Hematopoietic multipotent progenitor cell (in vitro differentiated cells): ENCODE measurements at places on chromosomes 3 and 15.

- DNase-seq = no peak
Observed at GRCh38 chr3:42110631-42111030, 19.5 kb downstream of the TRAK1 start.

- DNase-seq = no peak
Observed at GRCh38 chr3:128273841-128274573, 120.7 kb downstream of the EEFSEC start.

DNA sequence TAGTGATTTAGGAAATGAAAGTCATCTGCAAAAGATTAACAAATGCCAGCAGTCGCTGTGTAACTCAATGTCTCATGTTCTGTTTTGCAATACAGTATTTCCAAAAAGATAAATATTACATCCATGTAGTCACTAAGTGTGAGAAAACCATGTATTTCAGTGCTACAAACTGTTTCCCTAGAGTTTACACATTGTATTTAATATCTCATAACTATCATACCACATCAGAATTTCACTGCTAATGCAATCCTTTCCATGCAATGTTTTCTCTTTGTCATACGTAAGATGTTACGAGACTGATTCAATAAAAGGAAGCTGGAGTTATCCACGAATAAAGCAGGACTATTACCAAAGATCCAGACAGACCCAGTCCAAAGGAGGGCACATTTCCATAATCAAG lies 269.4 kb downstream of the GBE1 start:
- DNase-seq = no peak

DNA sequence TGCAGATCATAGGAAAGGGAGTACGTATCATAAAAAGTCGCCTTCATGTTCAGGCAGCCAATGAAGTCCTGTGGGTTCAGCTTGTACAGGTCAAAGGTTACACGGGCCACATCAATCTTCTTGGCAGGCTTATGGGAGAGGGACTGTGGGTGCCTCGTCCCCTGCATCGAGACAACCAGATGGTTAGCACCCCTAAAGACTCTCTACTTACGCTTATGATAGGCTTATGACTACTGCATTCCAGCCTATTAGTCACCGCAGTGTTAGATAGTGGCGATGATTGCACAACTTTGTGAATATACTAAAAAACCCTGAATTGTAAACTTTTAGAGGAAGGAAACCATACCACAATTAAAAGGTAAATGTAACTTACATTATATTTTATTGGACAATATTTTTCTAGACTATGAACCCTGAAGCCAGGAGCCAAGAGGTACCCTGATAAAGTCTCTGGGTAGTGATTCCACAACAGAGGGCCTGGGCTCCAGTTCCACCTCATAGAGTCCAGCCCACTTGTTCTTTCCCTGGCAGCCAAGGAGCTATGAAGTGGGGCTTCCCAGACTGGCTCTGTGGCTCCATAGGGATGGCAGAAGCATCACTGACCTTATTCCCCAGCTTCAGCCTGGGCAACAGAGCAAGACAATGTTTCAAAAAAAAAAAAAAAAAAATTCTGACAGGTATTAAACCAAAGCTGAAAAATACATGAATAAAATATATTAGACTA lies 2.5 kb upstream of the FANCD2 start:
- no peak for DNase-seq

DNA sequence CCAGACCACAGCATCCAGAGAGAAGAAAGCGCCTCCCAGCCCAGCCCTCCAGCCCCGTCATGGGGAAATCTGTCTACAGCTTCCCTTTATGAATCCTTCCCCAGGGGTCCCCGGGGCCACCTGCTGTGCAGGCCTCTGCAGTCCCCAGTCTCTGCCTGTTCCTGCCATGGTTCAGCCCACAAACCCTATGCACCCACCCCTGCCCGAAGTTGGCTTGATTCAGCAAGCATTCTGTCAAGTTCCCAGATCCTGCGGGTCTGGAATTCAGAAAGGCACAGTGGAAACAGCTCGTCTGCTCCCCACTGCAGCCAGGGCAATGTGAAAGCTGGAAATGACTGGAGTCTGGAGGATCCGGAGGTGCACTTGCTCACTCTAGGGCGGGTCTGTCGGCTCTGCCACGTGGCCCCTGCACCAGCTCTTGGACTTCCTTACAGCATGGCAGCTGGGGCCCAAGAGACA lies 2.9 kb upstream of the OCA2 start:
- DNase-seq = no peak

GRCh38 chr3:69929019-69929418 lies 70.5 kb upstream of the SAMMSON start:
- DNase-seq = no peak

DNA sequence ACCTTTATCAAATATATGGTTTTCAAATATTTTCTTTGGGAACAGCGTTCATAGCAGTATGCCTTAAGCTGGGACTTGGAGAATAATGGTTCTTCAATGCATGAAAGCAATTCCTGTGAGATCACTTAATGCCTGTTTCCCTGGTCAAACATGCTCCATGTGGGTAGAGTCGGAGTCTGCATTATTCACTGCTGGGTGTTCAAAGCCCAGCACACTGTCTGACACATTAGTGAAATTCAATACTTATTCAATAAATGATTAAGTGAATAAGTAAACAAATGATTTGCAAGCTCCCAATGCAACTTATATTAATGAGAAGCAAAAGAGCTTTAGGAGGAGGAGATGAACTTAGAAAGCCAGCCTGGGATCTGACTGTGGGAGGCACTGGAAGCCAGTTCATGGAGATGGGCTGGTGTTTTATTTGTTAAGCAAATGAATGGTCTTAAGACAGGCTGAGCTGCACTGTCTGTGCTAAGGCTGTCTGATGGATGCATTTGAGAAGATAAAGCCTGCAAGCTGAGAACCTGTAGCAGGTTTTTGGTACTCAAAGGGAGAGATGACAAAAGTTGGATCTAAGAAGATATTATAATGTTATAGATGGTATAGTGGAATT lies 490.8 kb downstream of the MCTP2 start:
- DNase-seq = no peak

DNA sequence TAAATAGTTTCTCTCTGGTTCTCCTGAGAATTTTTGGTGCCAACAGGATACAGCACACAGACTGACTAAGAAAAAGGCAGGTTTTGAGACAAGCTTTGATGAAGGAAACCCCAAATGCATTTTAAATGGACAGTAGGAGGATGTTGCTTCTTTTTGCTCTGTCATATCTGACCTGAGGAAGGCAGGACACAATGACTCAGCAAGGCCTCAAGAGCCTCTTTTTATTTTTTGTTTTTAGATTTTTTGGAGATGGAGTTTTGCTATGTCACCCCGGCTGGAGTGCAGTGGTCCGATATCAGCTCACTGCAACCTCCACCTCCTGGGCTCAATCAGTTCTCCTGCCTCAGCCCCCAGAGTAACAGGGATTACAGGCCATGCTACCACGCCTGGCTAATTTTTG lies 16.9 kb upstream of the KNG1 start:
- DNase-seq = no peak

- DNase-seq = no peak
Observed at GRCh38 chr3:188817935-188818269, 353.9 kb upstream of the TPRG1 start.

DNA sequence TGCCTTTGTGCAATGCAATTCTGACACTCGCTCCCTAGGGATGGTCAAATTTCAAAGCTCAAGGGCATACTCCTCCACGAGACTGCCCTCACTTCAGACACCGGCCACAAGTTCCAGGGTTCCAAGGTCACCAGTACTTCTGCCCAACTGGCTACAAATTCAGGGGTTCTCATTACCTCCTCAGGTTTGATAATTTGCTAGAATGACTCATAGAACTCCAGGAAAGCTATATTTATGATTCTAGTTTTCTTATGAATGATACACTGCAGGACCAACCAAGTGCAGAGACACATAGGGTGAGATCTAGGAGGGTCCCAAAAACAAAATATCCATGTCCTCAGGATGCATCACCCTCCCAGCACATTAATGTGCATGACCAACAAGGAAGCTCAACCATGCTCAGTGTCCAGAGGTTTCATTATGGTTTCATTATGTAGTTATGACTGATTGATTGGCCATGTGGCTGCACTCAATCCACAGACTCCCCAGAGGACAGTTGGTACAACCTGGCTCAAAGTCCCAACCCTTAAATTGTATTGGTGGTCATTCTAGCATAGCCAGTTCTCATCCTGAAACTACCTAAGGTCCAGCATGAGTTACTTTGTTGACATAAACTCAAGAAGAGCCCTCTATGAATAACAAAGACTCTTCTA lies 170.4 kb upstream of the LRRN1 start:
- no peak for DNase-seq

DNA sequence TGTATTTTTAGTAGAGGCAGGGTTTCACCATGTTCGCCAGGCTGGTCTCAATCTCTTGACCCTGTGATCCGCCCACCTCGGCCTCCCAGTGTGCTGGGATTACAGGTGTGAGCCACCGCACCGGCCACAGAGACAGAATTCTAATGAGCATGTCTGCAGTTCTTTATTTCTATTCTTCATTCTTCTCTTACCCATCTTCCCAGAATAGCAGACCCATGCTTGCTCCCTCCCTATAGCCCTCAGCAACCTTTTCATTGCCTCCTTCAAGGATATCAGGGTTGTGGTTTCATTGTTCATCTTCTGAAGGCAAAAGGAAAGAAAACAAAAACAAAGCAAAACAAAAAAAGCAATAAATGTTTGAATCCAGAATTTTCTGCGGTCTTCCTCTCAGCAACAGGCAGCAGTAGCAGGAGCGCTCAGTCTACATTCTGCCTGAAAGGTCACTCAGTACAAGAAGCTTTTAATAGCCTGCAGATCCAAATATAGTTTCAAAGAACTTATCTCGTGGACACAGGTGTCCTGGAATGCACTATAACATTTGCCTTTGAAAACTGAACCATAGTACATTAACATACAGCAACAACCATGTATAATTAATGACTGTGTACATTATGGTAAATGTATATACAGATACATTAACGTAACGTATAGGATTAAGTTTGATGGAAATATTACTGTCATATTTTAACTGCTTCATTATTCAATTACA lies at the start of gene SMCO1:
TSS of gene SMCO1 (minus strand) at position 434 of the 709 bp plus-strand sequence. CDS start at position 297, 137 bp downstream.
- DNase-seq = no peak

DNA sequence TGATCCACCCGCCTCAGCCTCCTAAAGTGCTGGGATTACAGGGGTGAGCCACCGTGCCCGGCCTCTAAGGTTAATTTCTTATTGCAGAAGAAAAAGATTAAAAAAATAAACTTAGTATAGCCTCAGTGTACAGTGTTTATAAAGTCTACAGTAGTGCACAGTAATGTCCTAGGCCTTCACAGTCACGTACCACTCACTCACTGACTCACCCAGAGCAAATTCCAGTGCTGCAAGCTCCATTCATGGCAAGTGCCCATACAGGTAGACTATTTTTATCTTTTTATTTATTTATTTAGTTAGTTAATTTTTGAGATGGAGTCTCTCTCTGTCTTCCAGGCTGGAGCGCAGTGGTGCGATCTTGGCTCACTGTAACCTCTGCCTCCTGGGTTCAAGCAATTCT lies 3.2 kb upstream of the FLNB start:
- no peak for DNase-seq

- DNase-seq = no peak
Observed at GRCh38 chr15:46293550-46293949, 658.7 kb downstream of the SQOR start.

DNA sequence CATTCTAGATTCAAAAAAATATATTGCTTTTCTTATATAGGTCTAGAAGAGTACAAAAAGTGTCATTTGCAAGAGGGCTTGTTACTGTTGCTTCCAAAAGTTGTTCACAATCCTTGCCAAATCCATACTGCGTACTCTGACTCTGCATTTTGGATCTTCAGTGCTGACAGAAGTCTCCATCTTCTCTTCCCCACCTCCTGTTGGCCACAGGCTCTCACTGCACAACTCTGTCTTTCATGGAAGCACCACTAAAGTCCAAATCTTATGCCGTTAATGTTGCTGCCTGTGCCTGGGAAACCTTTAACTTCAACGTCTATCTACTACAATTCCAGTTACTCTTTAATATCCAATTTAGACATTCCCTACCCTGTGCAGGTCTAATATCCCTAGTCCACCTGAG lies 419.9 kb downstream of the NR2F2 start:
- no peak for DNase-seq

DNA sequence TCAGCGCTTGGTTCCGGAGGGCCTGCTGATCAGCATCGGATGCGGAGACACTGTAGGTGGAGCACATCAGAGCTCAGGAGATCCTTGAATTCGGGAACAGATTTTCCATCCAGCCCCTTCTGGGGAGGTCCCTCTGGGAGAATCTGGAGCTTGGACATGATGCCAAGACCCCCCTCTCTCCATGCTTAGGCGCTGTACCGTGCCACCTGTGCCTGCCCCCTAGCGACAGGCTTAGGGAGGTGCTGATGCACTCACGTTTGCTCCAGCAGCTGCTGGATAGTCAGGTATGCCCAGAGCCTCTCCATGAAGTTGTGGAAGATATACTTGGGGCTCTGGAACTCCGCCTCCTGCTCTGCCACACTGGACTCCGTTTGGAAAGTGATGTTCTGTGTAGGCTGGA lies 9.7 kb downstream of the ITIH4 start:
- DNase-seq = no peak

DNA sequence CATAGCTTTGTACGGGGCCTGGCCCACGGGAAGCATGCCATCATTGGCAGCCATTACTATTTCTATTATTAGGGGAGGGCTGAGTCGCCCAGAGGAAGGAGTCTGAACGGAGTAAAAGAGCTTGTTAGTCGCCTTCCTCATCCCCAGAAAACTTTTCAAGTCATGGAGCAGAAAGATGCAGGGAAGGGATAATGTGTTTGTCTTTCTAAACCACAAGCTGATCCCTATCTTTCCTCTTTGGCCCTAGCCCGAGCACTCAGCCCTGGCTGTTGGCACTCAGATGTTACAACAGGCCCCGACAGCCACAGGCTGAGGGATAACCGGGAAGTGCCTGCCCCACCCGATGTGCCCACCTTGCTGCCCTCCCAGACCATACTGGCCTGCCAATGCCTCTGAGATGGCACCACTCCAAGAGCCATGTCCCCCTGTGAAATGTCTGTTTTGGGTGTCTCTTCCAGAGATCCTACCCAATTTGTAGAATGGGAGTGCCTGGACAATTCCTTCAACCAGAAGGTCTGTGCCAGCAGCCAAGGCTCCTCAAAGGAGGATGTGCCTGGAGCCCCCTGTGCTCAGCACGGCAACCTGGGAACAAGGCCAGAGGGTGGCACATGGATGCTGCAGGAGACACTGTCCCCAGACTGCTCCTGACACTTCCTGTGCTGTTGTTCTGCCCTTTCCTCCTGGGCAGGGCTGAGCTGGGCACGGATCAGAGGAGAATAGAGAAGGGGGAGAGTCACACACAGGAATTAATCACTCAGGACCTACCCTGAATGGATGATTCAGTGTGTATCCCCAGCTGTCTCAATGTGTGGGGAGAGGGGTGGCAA lies 10.8 kb downstream of the PAK6 start:
- DNase-seq = no peak

DNA sequence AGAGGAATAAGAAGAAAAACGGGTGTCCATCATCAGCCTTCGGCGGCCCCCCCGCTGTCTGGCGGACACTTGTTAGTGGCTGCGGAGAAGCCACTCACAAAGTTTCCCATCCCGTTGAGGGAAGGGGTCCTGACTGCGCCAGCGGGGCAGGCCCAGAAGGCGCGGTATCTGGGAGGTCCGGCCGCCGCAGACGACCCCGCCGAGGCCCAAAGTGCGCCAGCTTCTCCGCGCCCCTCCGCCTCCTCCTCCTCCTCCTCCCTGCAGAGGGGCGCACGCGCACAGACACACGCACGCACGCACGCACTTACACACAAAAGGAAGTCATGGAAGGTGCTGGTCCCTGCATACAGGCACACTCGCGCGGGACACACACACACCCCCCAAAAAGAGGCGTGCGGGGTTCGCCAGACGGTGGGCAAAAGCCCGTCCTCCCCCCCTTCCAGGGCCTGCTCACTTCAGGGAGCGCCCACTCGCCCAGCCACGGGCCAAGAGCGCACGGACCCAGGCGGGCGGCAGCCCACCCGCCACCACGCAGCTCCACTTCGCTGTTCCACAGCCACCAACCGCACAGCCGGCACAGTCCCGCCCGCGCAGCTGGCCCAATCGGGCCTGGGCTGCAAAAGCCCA lies 18.0 kb downstream of the ZNF148 start:
- peak; percentile 76 for DNase-seq
